NCI-H2029 (cell line): ENCODE measurements at places on chromosomes 6 and 20.

DNA sequence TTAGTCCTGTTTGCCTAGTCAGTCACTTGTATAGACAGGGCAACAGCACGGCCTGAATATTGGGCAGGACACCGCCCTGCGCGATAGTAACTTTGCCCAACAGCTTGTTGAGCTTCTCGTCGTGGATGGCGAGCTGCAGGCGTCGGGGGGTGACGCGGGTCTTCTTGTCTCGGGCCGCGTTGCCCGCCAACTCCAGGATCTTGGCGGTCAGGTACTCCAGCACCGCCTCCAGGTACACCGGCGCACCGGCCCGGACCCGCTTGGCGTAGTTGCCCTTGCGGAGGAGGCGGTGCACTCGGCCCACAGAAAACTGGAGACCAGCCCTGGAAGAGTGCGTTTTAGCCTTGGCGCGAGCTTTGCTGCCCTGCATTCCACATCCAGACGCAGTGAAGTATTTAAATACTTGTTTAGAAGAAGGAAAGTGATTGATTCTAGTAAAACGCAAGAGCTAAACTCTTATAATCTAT is 92.8 kb upstream of the BTN3A2 start:
- peak; percentile 38 for DNase-seq

GRCh38 chr6:118476551-118476950 is 71.5 kb upstream of the PLN start:
- DNase-seq, result no peak

GRCh38 chr6:79077715-79078074 is 359 bp downstream of the PHIP start:
- DNase-seq, result peak; percentile 38

DNA sequence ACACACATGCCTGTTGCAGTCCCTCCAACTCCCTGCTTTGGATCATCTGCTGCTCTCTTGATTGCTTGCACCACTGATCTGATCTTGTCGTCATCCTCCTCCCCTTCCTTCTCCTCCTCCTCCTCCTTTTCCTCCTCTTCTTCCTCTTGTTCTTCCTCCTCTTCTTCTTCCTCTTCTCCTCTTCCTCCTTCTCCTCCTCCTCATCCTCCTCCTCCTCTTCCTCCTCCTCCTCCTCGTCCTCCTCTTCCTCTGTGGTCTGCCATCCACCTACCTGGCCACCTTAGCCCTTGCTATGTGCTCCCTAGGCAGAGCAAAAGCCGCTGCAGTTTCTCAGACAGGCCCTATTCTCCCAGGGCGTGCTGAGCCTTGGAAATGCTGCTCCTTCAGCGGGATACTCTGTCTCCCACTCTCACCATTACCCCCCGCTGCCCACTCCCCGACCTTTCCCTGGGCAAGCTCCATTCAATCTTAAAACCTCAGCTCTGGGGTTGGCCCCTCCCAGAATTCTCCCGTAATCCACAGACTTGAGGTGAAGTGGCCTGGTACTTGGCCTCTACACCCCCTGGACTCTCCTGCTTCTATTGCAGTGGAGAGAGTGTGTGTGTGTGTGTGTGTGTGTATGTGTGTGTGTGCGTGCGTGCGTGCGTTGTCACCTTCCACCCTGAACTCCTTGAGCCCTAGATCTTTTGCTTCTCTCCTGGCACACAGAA is 105.0 kb downstream of the SASH1 start:
- DNase-seq, result no peak

- no peak for DNase-seq
These were observed 160.1 kb upstream of the BEND3 start for GRCh38 chr6:107275330-107275865.

- DNase-seq, result no peak
These were observed 758.7 kb upstream of the MAN1A1 start for GRCh38 chr6:120108061-120108795.

GRCh38 chr6:142088858-142089216 is 43.9 kb upstream of the GJE1 start:
- no peak for DNase-seq

DNA sequence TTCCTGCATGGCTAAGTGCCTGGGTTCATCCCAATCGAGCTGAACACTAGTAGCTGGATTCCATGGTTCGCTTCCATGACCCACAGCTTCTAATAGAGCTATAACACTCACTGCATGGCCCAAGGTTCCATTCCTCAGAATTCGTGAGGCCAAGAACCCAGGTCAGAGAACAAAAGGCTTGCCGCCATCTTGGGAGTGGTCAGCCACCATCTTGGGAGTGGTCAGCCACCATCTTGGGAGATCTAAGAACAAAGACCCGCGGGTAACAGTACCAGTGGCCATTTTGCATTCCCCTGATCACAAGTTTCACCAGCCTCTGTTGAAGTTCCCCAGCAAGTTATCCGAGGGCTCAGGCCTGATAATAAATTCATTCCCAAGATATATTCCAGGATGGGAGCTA is 179.6 kb downstream of the LMBRD1 start:
- DNase-seq, result no peak

DNA sequence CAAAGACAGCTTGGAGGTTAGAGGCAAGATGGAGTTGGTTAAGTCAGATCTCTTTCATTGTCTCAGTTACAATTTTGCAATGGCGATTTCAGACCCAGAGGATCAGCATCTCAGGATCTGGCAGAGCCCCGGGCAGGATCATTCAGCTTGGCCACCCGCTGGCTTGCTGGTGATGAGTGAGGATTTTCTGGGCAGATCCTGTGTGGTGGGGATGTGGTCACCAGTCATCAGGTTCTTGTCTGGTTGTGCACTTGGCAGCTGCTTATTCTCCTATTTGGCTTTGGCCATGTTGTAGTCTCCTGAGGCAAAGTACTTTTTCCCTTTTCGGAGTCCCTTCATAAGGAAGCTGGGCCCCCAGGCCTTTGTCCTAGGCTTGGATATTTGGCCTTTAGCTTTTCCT is 953.9 kb downstream of the KIF16B start:
- no peak for DNase-seq

DNA sequence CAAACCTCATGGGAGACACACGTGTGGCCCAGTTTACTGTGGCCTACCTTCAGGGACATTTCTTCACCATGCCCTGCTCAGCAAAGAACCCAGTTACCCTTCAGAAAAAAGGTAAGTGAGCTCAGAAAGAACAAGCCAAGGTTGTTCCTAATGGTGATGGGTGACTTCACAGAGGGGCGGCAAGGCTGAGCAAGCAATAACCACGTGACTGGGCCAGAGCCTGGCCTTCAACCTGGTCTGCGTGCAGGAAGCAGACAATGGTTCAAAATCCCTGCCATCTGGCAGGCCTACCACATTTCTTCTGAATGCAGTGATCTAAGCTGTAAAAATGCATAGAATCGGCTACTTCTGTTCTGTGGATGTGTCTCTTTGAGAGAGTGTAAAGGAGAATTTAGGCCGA is 115.5 kb upstream of the CST7 start:
- no peak for DNase-seq

GRCh38 chr20:21534886-21535285 is 21.0 kb upstream of the NKX2-2 start:
- no peak for DNase-seq

DNA sequence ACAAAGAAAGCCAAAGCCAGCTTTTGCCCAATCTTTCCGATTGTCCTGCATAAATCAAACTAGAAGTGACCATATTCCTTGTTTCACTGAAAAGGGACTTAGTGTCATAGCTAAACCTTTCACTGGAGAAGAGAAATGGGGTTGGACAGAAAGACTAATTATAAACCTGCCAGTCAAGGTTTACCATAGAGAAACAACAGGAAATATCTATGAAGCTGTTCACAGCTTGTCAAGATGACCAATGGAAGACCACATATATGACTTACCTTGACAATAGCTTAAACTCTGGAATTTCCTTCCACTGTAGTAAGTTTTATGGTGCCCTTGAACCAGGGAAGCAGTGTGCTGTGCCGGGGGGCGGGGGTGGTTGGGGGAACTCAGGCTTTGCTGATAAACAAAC is 107.7 kb upstream of the PHACTR1 start:
- no peak for DNase-seq

DNA sequence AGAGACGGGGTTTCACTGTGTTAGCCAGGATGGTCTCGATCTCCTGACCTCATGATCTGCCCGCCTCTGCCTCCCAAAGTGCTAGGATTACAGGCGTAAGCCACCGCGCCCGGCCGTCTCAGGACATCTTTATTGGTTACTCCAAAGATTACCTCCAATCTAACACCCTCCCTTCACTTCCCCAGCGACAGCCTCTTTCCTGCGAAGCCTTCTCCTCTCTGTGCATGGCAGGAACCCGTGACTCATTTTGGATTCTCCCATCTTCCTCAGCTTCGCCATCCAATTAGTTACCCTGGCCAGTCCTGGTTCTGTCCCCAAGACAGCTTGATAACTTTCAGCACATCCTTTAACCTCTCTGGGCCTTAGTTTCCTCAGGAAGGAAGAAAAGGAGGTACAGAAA is 51.3 kb upstream of the TOX2 start:
- no peak for DNase-seq

DNA sequence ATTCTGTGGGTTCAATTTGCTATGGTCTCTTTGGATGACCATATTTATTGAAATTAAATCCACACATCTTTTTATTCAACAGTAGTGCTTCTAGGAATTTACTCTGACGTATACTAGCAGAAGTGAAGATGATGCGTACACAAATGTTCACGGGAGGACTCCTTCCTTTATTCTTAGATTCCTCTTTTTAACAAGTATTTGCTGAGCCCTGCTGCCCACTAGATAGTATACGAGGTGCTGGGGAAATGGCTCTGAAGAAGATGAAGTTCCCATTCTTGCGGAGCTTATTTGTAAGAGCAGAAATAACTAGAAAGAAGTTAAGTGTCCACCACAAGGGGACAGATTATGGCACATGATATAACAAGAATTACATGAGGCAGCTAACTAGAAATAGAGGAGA is 145.2 kb downstream of the DOK5 start:
- no peak for DNase-seq

GRCh38 chr6:69232496-69232895 is 564.3 kb downstream of the LMBRD1 start:
- DNase-seq, result no peak

DNA sequence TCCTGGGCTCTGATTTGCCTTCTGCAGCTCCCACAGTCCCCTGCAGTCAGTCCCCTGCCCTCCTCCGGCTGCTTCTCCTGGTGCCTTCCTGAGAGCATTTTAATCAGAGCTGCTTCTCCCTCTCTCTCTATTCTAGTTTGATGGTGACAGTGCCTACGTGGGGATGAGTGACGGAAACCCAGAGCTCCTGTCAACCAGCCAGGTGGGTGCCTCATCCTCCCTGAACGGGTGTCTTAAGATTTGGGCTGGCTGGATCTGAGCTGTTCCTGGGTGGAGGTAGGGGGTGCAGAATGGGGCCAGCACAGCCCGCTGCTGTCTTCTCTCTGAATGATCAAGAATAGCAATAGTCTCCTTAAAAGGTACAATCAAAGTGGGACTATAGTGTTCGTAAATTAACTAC is 58.6 kb downstream of the TOX2 start:
- DNase-seq, result no peak

DNA sequence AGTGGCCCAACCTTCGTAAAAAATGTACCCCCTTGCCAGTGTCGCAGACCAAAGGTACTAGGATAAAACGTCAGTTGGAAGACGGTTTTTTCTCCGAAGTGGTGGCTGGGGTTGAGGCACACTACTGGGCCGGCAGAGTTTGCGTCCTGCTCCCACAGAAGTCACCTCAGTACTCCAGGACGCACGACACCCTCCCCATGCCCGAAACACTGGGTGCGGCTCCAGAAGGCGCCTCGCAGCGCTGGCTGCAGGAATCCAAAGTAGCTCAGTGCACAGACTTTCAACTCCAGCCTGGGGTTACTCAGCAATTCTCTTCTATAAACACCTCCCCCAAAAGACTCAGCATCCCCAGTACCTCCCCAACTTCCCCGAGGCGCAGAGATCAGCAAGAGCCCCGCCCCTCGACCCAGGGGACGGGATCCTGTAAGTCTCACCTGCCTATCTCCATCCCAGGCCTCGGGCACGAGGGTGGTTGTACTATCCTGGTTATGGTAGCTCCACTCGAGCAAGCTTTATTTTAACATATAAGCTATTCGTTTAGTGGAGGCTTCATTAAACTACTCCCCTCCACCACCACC is 88.2 kb downstream of the ZFP64 start:
- no peak for DNase-seq

- no peak for DNase-seq
These were observed 3.7 kb downstream of the BTBD9 start for GRCh38 chr6:38636027-38636426.

DNA sequence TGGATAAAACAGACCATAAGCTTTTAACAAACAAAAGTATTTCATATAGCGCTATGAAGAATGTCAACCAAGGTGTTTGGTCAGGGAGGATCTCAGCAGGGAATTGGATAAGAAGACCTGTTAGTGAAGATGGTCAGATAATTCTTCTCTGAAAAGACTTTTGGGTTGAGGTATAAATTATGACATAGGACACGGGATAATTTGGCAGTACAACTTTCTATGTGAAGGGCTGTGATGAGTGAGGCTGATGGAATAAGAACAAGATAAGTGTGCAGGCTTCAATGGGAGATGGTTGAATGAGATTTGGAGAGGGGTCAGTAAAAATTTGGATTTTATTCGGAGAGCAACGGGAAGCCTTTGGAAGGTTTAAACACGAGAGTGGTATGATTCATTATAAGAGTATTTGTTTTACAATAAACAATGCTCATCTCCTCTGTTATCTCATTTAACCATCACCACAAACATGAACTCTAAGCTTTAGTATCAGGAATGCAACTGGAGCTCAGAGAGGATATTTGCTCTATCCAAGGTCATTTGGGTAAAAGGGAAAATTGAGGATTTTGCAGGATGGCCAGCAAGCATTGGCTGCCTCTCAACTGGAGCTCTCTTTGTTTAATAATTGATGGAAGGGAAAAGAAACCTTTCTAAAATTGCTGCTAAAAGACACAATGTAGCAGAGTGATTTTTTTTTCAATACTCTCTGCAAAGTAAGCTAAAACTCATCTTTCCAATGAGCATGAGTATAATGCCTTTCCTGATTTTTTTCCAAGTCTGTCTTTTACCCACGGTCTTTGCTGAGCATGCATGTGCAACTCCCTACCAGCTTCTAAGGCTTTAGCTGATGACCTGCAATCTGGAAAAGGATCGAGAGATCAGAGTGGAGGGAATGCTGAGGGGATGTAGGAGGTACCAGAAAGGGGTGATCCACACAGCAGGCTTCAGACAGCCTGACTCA is 534.0 kb downstream of the CBLN4 start:
- DNase-seq, result no peak

GRCh38 chr6:43171707-43172103 is 636 bp downstream of the SRF start:
- DNase-seq, result no peak
